ENCODE measurements at places on chromosomes 2 and 18.

- no peaks in the 10 kb centered on the region for H3K27me3 ChIP-seq
- no peaks in the 10 kb centered on the region for H3K36me3 ChIP-seq
- DNase-seq: peak; percentile 18
- H3K4me3 ChIP-seq: no peak overlapping the region
- H3K4me1 ChIP-seq: no peaks in the 10 kb centered on the region
- H3K27ac ChIP-seq: peak overlapping the region; percentile 40
Measured at GRCh38 chr2:133717497-133717896, 149.2 kb upstream of the NCKAP5 start.

GRCh38 chr2:31381601-31382000 lies 32.9 kb downstream of the XDH start:
- H3K27ac ChIP-seq: no peak overlapping the region
- no peaks in the 10 kb centered on the region for H3K4me1 ChIP-seq
- H3K27me3 ChIP-seq: no peaks in the 10 kb centered on the region
- DNase-seq: no peak

- DNase-seq: no peak
- no peaks in the 10 kb centered on the region for H3K36me3 ChIP-seq
- no peaks in the 10 kb centered on the region for H3K4me1 ChIP-seq
- no peak overlapping the region for H3K4me3 ChIP-seq
- H3K27ac ChIP-seq: no peak overlapping the region
- H3K27me3 ChIP-seq: no peaks in the 10 kb centered on the region
Measured at GRCh38 chr2:13143451-13143850, 426.7 kb downstream of the TRIB2 start.

DNA sequence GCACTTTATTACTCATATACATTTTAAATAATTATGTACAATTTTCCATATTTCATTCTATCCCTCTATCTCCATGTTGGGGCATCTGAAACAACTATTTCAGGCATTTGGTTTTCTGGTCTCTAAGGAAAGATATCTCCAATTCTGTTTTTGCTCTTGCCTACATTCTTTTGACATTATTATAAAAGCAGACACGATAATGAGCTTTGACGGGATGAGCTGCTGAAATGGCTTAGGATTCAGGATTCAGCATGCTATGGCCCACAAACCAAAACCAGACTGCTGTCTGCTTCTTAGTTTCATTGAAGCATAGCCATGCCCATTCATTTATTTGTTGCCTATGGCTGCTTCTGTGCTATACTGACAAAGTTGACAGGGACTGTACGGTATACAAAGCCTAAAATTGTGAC lies 42.7 kb upstream of the GLS start:
- H3K36me3 ChIP-seq: no peaks in the 10 kb centered on the region
- H3K27ac ChIP-seq: no peak overlapping the region
- no peaks in the 10 kb centered on the region for H3K27me3 ChIP-seq
- H3K4me1 ChIP-seq: no peaks in the 10 kb centered on the region

- no peak overlapping the region for H3K4me3 ChIP-seq
- no peaks in the 10 kb centered on the region for H3K27me3 ChIP-seq
- no peak for DNase-seq
- no peaks in the 10 kb centered on the region for H3K36me3 ChIP-seq
Measured at GRCh38 chr18:62435435-62436031, 87.3 kb upstream of the ZCCHC2 start.

GRCh38 chr2:96108541-96109360 lies 7.6 kb downstream of the ADRA2B start:
- no peak overlapping the region for H3K4me3 ChIP-seq
- no peak for DNase-seq
- no peaks in the 10 kb centered on the region for H3K27me3 ChIP-seq
- H3K27ac ChIP-seq: no peak overlapping the region

DNA sequence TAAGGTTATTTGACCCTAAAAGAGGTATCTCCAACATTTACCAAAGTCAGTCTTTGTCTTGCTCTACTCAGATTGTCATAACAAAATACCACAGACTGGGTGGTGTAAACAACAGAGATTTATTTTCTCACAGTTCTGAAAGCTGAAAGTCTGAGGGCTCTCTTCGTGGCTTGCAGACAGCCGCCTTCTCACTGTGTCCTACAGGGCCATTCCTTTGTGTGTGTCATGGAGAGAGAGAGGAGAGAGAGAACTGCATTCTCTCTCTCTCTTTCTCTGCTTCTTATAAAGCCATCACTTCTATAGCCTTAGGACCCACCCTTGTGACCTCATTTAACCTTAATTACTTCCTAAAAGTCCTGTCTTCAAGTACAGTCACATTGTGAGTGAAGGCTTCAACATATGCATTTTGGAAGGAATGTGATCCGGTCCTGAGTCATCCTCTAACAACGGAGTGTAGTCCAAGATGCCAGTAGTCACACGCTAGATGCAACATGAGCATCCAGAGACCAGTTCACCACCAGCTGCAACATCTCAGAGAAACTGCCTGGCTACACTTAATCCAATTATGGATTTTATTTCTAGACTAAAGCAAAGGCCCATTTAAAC lies 130.2 kb downstream of the CD226 start:
- H3K36me3 ChIP-seq: no peaks in the 10 kb centered on the region
- H3K4me1 ChIP-seq: no peaks in the 10 kb centered on the region
- H3K27ac ChIP-seq: no peak overlapping the region

- no peak for DNase-seq
- H3K4me3 ChIP-seq: no peak overlapping the region
- no peaks in the 10 kb centered on the region for H3K36me3 ChIP-seq
Measured at GRCh38 chr18:65049586-65049985, 701.2 kb upstream of the CDH7 start.

GRCh38 chr2:193841384-193842150 lies 1646.8 kb upstream of the TMEFF2 start:
- H3K27ac ChIP-seq: no peak overlapping the region
- H3K27me3 ChIP-seq: no peaks in the 10 kb centered on the region
- no peak for DNase-seq
- no peaks in the 10 kb centered on the region for H3K36me3 ChIP-seq
- no peak overlapping the region for H3K4me3 ChIP-seq

- H3K36me3 ChIP-seq: no peaks in the 10 kb centered on the region
- no peak for DNase-seq
Measured at GRCh38 chr2:164009756-164010337, 274.0 kb upstream of the FIGN start.

DNA sequence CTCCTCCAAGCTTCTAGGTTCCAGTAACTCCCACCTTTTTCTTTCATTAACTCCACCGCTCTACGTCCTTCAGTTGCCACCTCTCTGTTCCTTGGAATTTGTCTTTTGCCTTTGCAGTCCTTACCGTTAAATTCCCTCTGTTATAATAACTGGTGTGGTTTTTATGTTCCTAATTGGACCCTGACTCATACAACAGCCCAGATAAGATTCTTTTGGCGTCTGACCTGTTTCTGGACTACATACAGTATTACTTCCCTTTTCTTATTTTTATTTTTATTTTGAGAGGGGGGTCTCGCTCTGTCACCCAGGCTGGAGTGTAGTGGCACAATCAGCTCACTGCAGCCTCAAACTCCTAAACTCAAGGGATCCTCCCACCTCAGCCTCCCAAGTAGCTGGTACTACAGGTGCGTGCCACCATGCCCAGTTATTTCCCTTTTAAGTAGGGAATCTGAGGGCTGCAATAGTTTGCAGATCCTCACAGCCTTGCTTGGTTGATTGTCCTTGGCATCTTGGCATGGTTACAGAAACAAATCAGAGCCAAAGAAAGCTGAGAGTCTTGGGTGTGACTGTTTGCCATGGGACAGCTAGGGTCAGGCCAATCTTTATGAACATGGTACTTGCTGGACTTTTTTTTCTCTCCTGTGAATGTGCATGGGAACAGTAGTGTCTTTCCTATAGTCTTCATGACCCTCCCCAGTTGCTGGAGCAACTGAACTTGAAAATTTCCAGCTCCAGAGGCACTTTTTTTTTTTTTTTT lies 22.0 kb downstream of the TCF23 start:
- DNase-seq: no peak
- H3K4me3 ChIP-seq: no peak overlapping the region
- H3K4me1 ChIP-seq: peaks cover 3% of the 10 kb centered on the region

DNA sequence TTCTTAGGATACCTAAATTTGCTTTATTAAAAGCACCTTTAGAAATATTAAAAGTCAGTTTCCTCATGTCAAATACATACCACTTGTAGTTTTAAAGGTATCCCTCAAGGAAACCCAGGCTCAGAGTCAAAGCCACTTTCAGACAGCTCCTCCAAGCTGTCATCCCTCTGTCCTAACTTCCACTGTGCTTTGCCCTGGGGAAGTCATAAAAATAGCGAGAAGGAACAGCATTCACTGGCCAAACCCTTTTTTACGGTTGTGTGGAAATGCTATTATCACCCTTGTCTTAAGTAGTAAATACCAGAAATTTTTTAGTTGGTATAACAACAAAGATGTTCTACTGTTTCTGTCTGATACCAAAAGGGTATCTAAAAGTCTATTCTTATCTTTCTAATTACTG lies 680.5 kb downstream of the ZEB2 start:
- H3K4me1 ChIP-seq: no peaks in the 10 kb centered on the region
- no peak for DNase-seq
- no peak overlapping the region for H3K27ac ChIP-seq
- no peaks in the 10 kb centered on the region for H3K36me3 ChIP-seq

DNA sequence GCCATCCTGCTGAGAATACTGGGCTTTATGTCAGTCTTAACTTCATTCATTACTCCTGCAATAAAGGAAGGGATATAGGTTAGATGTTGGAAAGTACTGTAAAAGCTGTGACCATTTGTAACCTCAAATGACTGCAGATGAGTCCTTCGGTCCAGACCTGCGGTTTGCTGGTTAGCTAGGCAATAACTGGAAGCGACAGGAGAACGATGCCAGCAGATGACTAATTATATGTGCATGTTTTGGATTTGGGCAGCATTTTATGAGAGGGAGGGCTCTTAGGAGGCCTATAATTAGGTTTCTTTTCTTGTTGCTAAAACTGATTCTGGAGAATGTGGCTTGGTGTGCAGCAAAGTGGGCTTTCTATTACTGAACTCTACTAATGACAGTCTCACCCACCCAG lies 205.6 kb downstream of the TMEM182 start:
- no peak for DNase-seq
- H3K4me3 ChIP-seq: no peak overlapping the region
- no peaks in the 10 kb centered on the region for H3K27me3 ChIP-seq
- no peak overlapping the region for H3K27ac ChIP-seq
- H3K36me3 ChIP-seq: no peaks in the 10 kb centered on the region

- H3K27me3 ChIP-seq: no peaks in the 10 kb centered on the region
- H3K27ac ChIP-seq: no peak overlapping the region
- no peaks in the 10 kb centered on the region for H3K36me3 ChIP-seq
- H3K4me1 ChIP-seq: no peaks in the 10 kb centered on the region
- DNase-seq: no peak
Measured at GRCh38 chr2:174761837-174762236, 2.4 kb downstream of the CHRNA1 start.

GRCh38 chr18:80193701-80194100 lies 53.6 kb downstream of the PARD6G start:
- H3K4me3 ChIP-seq: no peak overlapping the region
- no peaks in the 10 kb centered on the region for H3K27me3 ChIP-seq
- no peak for DNase-seq
- no peak overlapping the region for H3K27ac ChIP-seq

- H3K4me3 ChIP-seq: no peak overlapping the region
- H3K4me1 ChIP-seq: no peaks in the 10 kb centered on the region
- H3K27me3 ChIP-seq: no peaks in the 10 kb centered on the region
- H3K36me3 ChIP-seq: peaks cover 9% of the 10 kb centered on the region
- no peak overlapping the region for H3K27ac ChIP-seq
Measured at GRCh38 chr2:30159766-30160165, 13.0 kb downstream of the YPEL5 start.

GRCh38 chr2:151908204-151908882 lies 80.1 kb upstream of the ARL5A start:
- no peak overlapping the region for H3K27ac ChIP-seq
- H3K27me3 ChIP-seq: no peaks in the 10 kb centered on the region
- no peak overlapping the region for H3K4me3 ChIP-seq

GRCh38 chr2:198479065-198479464 lies 674.7 kb downstream of the PLCL1 start:
- DNase-seq: no peak
- H3K27me3 ChIP-seq: no peaks in the 10 kb centered on the region
- no peak overlapping the region for H3K4me3 ChIP-seq
- no peaks in the 10 kb centered on the region for H3K4me1 ChIP-seq
- no peak overlapping the region for H3K27ac ChIP-seq

- DNase-seq: no peak
- H3K27me3 ChIP-seq: no peaks in the 10 kb centered on the region
- no peaks in the 10 kb centered on the region for H3K36me3 ChIP-seq
- H3K4me3 ChIP-seq: no peak overlapping the region
- H3K27ac ChIP-seq: no peak overlapping the region
- H3K4me1 ChIP-seq: no peaks in the 10 kb centered on the region
Measured at GRCh38 chr2:201795607-201796477, 10.5 kb upstream of the CDK15 start.

GRCh38 chr2:240614391-240614790 lies 10.9 kb upstream of the GPR35 start:
- H3K27ac ChIP-seq: no peak overlapping the region
- no peak for DNase-seq
- H3K27me3 ChIP-seq: no peaks in the 10 kb centered on the region
- H3K36me3 ChIP-seq: no peaks in the 10 kb centered on the region
- no peak overlapping the region for H3K4me3 ChIP-seq

- no peaks in the 10 kb centered on the region for H3K36me3 ChIP-seq
- no peaks in the 10 kb centered on the region for H3K4me1 ChIP-seq
- H3K27me3 ChIP-seq: no peaks in the 10 kb centered on the region
- no peak overlapping the region for H3K4me3 ChIP-seq
- no peak for DNase-seq
Measured at GRCh38 chr18:39348757-39349156, 1783.2 kb upstream of the CELF4 start.

- H3K36me3 ChIP-seq: no peaks in the 10 kb centered on the region
- no peak overlapping the region for H3K27ac ChIP-seq
- no peak overlapping the region for H3K4me3 ChIP-seq
- H3K4me1 ChIP-seq: no peaks in the 10 kb centered on the region
- DNase-seq: no peak
Measured at GRCh38 chr2:179818546-179818945, 42.9 kb downstream of the ZNF385B start.

- no peak for DNase-seq
- no peak overlapping the region for H3K4me3 ChIP-seq
- H3K27ac ChIP-seq: no peak overlapping the region
- no peaks in the 10 kb centered on the region for H3K27me3 ChIP-seq
Measured at GRCh38 chr18:55743736-55744135, 155.7 kb upstream of the TCF4 start.
